Caco-2 (cell line): ENCODE measurements at places on chromosomes 1 and 21. TPM values are rescaled to one million over a fixed set of nuclear protein-coding genes. Genes with fewer than 3 reads are reported as not detected.

Gene SPATA21
- total RNA-seq: not detected in 2 replicates

Gene MMP23B
- 3.7 and 6.0 TPM in 2 replicates for total RNA-seq

Gene ATP1A4
- not detected in 2 replicates for total RNA-seq

Gene PARP1
- total RNA-seq: 127 and 136 TPM in 2 replicates

Gene LCE2A
- total RNA-seq: not detected in 2 replicates

Gene SLC30A1
- total RNA-seq: 21.6 and 26.6 TPM in 2 replicates

Gene PARK7
- total RNA-seq: 284 and 293 TPM in 2 replicates

Gene ARTN
- total RNA-seq: 0.26 TPM in 1 of 2 replicates, not detected in the other

Gene PADI2
- total RNA-seq: 0.73 and 0.84 TPM in 2 replicates

Gene UMODL1
- total RNA-seq: 0.20 and 0.21 TPM in 2 replicates

Gene C1orf116
- 8.7 and 10.4 TPM in 2 replicates for total RNA-seq

Gene SAMSN1
- total RNA-seq: not detected in 2 replicates

Gene BTG2
- 21.2 and 21.6 TPM in 2 replicates for total RNA-seq

GRCh38 chr1:204970937-204971336 lies 72.1 kb upstream of the CNTN2 start:
- H3K27ac ChIP-seq: no peak overlapping the region
- H3K4me1 ChIP-seq: no peaks in the 10 kb centered on the region

GRCh38 chr1:115412286-115412685 lies 74.2 kb upstream of the NGF start:
- H3K36me3 ChIP-seq: no peaks in the 10 kb centered on the region
- H3K4me3 ChIP-seq: no peak overlapping the region
- no peak overlapping the region for H3K27ac ChIP-seq
- H3K4me1 ChIP-seq: no peaks in the 10 kb centered on the region
- DNase-seq: no peak

DNA sequence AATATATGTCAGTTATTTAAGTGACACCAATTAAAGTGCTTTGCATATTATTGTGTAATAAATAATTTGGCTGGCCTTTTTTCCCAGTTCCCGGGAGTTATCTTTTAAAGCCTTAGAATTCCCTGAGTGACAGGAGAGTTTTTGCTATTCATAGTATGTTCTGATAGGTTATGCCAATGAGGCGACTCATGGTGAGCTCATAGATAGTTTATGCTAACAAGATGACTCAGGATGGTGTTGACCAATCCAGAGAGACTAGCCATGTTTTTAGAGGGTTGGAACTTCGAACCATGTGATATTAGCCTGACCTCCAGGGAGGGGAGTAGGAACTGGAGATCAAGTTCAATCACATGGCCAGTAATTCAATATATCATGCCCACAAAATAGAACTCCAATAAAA lies 310.8 kb downstream of the USP25 start:
- no peaks in the 10 kb centered on the region for H3K36me3 ChIP-seq
- no peak overlapping the region for H3K4me3 ChIP-seq
- no peak for DNase-seq
- no peak overlapping the region for H3K27ac ChIP-seq
- H3K4me1 ChIP-seq: no peaks in the 10 kb centered on the region
- no peaks in the 10 kb centered on the region for H3K27me3 ChIP-seq

- no peak overlapping the region for H3K4me3 ChIP-seq
- no peaks in the 10 kb centered on the region for H3K36me3 ChIP-seq
- DNase-seq: no peak
Measured at GRCh38 chr1:20376880-20377494, 86.3 kb downstream of the VWA5B1 start.

- H3K27ac ChIP-seq: no peak overlapping the region
- H3K4me3 ChIP-seq: no peak overlapping the region
- H3K4me1 ChIP-seq: peaks cover 4% of the 10 kb centered on the region; the same call in 1 of the 2 replicates
- no peaks in the 10 kb centered on the region for H3K36me3 ChIP-seq
- no peak for DNase-seq
Measured at GRCh38 chr1:111734426-111734825, 4.8 kb downstream of the INKA2 start.

DNA sequence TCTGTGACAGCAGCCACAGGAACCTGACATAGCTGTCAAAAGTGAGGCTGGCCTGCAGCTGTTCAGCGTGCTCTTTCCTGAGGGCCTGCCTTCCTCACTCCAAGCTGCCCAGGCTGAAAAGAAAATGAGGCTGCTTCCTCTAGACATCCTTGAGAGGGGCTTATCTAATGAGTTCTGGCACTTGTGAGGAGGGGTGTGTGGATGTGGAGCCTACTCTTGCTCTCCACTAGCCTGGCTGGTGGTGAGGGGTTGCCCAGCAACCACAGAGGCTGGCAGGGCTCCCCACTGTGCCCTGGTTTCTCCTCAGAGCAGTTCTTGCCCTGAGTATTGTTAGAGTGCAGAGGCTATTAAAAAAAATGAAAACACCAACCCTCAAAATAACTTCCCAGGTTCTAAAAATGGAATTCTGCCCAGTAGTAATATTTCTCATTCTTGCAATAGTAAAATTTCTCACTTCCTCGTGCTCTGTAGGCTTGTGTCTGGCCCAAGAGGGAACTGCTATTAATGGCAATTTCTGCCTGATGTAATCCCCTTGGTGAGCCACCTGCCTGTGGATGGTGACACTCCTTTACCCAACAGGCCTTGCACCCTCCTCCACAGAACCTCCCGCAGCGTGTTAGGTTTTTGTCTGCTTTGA lies 52.6 kb upstream of the EPS8L3 start:
- H3K27me3 ChIP-seq: no peaks in the 10 kb centered on the region
- no peak overlapping the region for H3K27ac ChIP-seq
- no peaks in the 10 kb centered on the region for H3K4me1 ChIP-seq

DNA sequence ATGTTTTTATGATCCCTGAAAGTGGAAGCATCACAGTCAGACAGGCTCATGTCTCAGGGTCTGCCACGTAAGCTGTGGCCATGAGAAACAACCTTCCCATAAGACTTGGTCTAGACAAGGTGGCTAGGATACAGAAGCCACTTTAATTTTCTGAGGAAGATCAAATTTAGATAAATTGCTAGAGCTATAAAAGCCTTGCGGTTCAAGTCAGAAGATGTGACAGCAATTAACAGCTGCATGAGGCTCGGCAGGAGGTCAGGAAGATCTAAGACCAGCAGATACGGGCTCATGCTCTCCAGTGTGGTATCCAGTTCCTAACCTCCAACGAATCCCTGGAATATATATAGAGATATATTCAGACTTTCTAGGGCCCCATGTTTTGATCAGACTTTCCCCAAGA lies 577.1 kb downstream of the PLPP3 start:
- no peaks in the 10 kb centered on the region for H3K27me3 ChIP-seq
- no peaks in the 10 kb centered on the region for H3K4me1 ChIP-seq
- no peak overlapping the region for H3K4me3 ChIP-seq
- DNase-seq: no peak

DNA sequence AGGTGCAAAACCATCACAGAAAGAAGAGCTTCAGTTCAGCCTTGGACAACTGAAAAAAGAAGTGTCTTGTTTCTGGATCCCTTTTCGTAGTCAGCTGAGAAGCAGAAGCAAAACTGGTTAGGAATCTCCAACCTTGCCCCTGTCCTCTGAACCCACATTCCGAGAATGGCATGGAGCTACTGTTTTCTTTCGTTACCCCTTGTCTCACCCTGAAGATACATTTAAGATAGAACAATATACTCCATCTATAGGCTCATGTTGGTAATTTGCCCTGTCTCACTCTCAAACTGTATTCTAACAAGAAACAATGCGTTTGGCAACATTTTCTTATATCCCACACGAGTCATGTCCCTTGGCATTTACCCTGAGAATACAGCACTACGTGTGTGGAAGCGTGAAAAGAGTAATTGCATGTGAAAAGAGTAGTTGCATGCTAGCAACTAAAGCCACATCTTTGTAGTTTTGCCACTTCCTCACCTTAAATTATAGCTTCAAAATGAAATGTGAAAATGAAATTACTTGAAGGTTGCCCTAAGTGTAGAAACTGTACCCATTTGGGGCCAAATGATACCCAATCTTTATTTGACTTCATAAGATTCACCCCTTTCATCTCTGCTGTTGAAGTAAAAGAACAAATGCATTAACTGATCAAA lies 5.3 kb downstream of the SLAMF7 start:
- H3K27ac ChIP-seq: no peak overlapping the region
- no peaks in the 10 kb centered on the region for H3K36me3 ChIP-seq
- no peak for DNase-seq
- H3K27me3 ChIP-seq: no peaks in the 10 kb centered on the region
- no peaks in the 10 kb centered on the region for H3K4me1 ChIP-seq
- no peak overlapping the region for H3K4me3 ChIP-seq

GRCh38 chr1:43304314-43304681 lies 3.5 kb downstream of the TIE1 start:
- no peak for DNase-seq
- H3K27me3 ChIP-seq: no peaks in the 10 kb centered on the region
- H3K36me3 ChIP-seq: no peaks in the 10 kb centered on the region
- H3K4me1 ChIP-seq: no peaks in the 10 kb centered on the region

DNA sequence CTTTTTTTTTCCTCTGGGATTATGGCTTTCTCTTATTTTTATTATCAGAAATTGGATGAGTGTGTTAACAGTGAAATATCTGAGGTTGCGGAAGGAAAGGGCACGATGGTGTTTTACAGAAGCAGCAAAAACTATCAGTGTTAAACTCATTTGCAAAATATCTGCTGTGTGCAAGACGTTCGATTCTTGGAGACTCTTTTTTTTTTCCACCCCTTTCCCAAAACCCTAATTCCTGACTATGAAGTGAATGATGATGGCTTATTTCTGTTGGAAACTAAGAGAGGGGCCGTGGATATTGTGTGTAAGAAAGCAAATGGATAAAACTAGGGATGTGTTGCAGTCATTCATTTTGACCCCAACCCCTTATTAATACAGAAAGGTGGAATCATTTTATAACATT lies 677 bp downstream of the NCAM2 start:
- H3K36me3 ChIP-seq: no peaks in the 10 kb centered on the region
- no peaks in the 10 kb centered on the region for H3K27me3 ChIP-seq
- no peaks in the 10 kb centered on the region for H3K4me1 ChIP-seq
- no peak for DNase-seq
- no peak overlapping the region for H3K4me3 ChIP-seq

- no peaks in the 10 kb centered on the region for H3K27me3 ChIP-seq
- no peaks in the 10 kb centered on the region for H3K36me3 ChIP-seq
- no peak overlapping the region for H3K4me3 ChIP-seq
- H3K4me1 ChIP-seq: no peaks in the 10 kb centered on the region
- DNase-seq: no peak
Measured at GRCh38 chr1:32112806-32113375, 5.0 kb downstream of the KPNA6 start.

GRCh38 chr1:36446746-36447145 lies 3.5 kb downstream of the OSCP1 start:
- no peak for DNase-seq
- H3K27me3 ChIP-seq: no peaks in the 10 kb centered on the region
- H3K4me1 ChIP-seq: no peaks in the 10 kb centered on the region
- no peak overlapping the region for H3K4me3 ChIP-seq
- no peaks in the 10 kb centered on the region for H3K36me3 ChIP-seq

GRCh38 chr1:175873290-175873935 lies 130.0 kb upstream of the TNR start:
- no peak overlapping the region for H3K27ac ChIP-seq
- no peak overlapping the region for H3K4me3 ChIP-seq
- H3K4me1 ChIP-seq: no peaks in the 10 kb centered on the region
- DNase-seq: no peak
- no peaks in the 10 kb centered on the region for H3K27me3 ChIP-seq

DNA sequence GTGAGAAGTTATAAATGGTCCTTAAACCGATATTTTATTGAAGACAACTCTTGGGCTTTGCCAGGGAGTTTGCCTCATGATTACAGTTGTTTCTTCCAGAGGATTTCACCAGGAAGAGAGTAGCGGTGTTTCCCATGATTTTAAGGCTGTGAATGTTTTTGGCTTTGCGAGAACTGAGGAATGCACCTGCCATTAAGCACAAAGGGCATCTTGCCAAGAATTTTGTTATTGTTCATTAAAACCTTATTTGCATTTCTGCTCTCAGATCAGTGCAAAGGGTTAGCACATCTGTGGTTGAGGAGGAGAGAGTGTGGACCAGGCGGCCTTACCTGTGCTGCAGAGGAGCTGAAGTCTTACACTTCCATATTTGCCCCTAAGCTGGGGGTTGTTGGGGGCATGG lies 13.8 kb downstream of the CNIH3 start:
- no peak for DNase-seq
- no peak overlapping the region for H3K27ac ChIP-seq
- H3K4me1 ChIP-seq: no peaks in the 10 kb centered on the region

DNA sequence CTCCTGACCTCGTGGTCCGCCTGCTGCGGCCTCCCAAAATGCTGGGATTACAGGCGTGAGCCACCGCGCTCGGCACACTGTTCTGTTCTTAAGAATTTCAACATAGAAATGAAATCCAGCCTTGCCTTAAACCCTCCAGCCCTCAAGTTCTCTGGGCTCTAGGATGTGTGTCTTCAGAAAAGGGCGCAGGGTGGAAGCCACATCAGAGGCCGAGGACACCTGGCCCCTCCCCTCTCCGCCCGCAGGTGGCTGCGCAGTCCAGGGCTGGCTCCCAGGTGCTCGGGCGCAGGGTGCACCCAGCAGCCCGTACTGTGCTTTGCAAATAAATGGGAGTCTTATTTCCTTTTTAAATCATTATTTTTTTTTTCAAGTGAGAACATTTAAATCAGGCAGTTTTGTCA lies 2.0 kb upstream of the C1orf174 start:
- DNase-seq: no peak
- H3K27ac ChIP-seq: no peak overlapping the region
- H3K4me3 ChIP-seq: no peak overlapping the region
- no peaks in the 10 kb centered on the region for H3K27me3 ChIP-seq

DNA sequence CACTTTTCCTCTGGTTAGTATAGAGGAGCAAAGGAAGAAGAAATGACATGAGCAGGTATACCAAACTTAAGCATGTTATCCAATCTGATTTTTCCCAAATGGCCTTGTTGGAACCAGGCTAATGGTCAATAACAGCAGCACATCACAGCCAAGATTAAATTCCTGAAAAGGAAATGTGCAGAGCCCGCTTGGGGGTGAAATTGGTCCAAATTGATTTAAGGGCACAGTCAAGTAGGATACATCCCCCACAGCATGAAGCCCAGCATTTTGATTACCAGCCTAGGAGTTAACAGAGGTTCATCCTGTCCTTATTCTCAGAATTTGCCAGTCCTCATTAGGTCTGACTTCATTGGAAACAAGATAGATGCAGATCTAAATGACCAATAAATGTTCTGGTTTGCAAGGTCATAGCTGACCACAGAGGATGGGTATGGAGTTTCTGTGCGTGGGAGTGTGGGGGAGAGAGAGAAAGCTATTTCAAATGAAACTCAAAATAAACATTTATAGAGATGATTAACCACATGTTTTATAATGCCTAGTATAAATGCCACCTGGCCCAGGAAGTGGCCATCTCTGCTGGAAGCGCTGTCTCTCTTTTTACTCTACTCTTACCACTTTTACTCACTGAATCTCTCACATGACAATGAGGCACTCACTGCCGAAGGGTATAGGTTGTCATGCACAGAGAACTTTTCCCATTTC lies 38.7 kb downstream of the RGS5 start:
- no peak for DNase-seq
- H3K36me3 ChIP-seq: no peaks in the 10 kb centered on the region
- H3K4me1 ChIP-seq: no peaks in the 10 kb centered on the region

GRCh38 chr1:4792565-4792964 lies 138.2 kb downstream of the AJAP1 start:
- no peaks in the 10 kb centered on the region for H3K27me3 ChIP-seq
- no peaks in the 10 kb centered on the region for H3K4me1 ChIP-seq
- no peak overlapping the region for H3K4me3 ChIP-seq
- DNase-seq: no peak
